ENCODE measurements at places on chromosomes 6 and 20.

DNA sequence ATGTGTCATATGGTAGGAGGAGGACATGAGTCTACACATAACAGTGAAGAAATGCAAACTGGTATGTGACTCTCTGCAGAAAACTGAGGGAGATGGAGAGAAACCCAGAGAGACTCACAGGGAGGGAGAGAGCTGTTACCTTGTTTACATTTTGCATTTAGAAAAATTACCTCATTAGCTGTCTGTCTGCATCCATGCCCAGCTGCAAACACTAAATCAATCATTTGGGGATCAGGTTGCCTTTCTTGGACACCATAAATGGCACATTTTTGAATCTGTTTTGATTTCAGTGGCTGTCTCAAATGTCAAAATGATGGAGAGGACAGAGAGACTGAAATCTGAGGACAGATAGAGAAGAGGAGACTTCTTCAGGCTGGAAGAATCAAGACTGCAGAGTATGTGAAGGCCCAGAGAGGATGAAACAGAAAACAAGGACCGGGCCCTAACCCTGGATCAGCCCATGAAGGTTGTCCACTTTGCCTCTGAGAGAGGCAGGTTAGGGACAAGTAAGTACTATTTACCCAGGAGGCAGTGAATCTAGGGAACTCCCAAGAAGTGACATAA lies 92.2 kb downstream of the UNC5CL start:
- DNase-seq, result no peak

- DNase-seq, result no peak
Measured at GRCh38 chr6:139747154-139747553, 372.7 kb upstream of the CITED2 start.

GRCh38 chr6:150296890-150297289 lies 71.9 kb upstream of the IYD start:
- no peak for DNase-seq

GRCh38 chr6:133899556-133899955 lies 10.6 kb downstream of the TCF21 start:
- DNase-seq, result no peak

- DNase-seq, result no peak
Measured at GRCh38 chr6:14062345-14063029, 55.1 kb upstream of the CD83 start.

DNA sequence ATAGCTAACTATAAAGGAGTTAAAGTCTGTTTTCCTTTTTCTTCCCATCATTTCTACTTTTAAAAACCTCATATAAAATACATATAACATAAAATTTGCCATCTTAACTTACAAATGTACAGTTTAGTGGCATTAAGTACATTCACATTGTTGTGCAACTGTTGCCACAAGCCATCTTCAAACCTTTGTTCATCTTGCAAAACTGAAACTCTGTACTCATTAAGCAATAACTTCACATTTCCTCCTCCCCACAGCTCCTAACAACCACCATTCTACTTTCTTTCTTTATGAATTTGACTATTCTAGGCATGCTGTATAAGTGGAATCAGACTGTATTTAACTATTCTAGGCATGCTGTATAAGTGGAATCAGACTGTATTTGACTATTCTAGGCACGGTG lies 4.5 kb downstream of the CCDC170 start:
- DNase-seq, result no peak

DNA sequence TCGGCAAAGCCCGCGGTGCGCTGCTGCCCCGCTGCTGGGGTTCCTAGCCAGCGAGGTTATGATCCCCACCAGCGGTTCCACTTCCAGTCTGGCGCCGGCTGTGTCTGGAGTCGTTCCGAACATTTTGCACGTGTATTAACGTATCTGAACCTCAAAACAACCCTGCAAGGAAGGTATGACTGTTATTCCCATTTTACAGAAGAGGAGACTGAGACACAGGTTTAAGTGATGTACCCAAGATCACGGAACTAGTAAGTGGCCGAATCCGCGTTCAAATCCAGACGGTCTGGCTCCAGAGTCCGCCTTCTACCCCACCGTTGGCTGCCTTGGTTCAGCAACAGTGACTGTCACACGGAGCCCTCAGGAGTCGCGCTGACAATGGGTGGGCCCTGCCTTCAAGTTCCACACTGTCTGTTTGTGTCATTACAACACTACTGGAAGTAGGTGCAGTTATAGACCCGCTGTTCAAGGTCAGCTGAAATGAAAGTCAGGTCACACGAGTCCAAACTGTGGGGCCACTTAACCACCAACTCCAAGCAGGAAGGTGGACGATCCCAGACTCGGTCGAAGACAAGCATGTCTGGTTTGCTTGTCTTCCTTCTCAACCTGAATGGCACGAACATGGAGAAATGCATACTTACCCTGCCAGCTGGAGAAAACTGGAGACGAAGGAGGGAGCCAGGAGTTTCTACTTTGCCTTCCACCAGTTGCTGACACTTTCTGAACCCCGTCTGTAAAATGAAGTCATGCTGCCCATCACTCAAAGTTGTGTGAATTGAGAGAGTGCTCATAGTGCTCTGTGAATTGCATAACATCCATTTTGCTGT lies 803 bp upstream of the SRXN1 start:
- DNase-seq, result no peak

DNA sequence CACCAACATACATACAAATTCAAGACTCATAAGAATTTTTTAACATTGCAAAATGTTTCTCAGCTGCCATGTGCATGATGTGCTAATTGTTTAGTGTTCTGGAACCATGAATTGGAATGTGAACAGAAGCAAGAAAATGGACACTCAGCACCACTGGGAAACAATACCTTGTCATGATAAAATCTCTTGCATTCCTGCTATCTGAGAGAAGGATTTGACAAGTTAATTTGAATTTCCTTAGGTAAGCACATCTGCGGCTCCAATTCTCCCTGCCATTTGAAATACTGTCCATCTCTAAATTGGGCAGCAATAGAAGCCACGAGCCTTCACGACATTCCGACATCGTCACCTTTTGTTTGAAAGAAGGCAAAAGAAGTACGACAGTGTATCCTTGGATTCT lies 1104.6 kb upstream of the MAP3K7 start:
- no peak for DNase-seq

- DNase-seq, result no peak
Measured at GRCh38 chr6:76752841-76753240, 680.4 kb upstream of the IMPG1 start.

DNA sequence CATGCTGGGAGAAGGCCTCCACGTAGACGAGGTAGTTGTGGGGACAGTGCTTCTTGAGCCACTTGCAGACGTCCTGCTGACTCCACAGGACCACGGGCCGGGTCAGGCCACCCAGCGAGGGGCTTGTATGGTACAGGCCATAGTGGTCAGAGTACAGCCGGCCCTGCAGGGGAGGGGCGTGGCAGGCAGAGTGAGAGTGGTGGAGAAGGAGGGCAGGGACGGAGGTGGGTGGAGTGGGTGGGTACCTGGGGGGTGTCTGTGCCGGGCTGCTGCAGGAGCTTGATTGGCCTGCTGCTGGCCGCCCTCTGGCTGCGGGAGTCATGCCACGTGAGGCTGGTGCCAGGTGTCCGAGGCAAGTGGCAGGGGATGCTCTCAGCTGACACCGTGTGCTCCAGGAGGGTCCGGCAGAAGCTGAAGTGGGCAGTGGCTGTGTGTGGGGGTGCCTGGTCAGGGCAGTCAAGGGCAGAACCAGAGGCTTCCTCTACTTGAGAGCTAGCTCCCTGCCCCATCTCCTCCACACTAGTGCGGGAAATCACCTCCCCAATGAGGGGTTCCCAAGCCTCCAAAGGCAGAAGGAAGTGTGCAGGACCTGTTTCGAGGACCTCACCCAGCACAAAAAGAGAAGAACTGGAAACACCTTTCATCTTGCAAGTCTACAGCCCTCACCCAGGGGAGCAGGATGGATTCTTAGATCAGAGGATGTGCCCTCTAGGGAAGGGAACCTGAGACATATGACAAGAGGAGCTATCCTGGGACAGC lies 2.3 kb downstream of the SAMD10 start:
- no peak for DNase-seq

GRCh38 chr6:22362361-22362760 lies 65.5 kb upstream of the PRL start:
- DNase-seq, result no peak

DNA sequence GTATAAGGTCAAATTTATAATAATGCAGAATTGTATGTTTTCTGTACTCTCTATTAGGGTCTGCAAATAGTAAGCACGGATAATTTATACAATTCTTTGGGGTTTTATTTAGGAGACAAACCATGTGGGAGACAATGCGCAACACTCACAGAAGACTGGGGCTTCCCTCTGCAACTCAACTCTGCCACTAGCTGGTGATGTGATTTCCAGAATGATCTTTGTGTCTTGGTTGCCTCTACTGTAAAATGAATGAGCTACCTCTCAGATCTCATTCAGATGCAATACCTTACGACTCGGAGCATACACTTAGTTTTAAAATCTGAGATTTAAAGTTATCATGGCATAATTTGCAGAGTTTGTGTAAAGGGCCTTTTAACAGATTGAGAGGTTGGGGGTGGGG lies 6.4 kb downstream of the MAN1A1 start:
- no peak for DNase-seq

DNA sequence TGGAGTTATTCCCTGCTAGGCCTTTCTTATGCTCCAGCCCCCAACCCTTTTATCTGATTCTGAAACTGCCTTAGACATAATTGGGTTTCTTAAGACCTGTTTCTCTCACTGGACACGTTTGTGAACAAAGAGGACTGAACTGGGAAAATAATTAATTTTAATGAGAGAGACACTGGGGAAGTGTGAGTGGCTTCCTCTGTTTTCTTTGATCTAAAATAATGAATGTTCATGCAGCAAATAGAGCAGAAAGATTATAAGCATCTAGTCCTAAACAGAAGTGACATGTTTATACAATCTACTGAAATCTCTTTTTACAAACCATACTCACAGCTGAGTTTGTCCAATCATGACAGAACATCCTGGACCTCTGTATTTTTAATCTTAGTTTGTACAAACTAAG lies 157.6 kb downstream of the SH3BGRL2 start:
- DNase-seq, result no peak

DNA sequence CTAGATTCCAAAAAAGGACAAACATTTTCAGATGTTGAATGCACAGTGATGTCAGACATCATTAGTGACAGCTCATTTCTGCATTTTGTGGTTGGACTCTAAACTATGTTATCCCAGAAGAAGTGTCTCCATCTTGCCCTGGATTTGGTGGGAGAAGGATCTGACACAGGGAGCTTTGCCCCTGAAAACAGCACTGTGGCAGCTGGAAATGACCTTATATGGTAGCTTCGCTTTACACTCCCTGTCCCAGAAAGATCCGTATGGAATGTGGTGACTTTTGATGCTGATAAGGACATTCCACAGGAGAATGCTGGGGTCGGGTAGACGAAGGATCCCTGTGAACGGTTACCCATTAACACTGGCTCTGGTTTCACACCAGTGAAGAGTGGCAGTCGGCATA lies 87.2 kb upstream of the EDN1 start:
- DNase-seq, result no peak

DNA sequence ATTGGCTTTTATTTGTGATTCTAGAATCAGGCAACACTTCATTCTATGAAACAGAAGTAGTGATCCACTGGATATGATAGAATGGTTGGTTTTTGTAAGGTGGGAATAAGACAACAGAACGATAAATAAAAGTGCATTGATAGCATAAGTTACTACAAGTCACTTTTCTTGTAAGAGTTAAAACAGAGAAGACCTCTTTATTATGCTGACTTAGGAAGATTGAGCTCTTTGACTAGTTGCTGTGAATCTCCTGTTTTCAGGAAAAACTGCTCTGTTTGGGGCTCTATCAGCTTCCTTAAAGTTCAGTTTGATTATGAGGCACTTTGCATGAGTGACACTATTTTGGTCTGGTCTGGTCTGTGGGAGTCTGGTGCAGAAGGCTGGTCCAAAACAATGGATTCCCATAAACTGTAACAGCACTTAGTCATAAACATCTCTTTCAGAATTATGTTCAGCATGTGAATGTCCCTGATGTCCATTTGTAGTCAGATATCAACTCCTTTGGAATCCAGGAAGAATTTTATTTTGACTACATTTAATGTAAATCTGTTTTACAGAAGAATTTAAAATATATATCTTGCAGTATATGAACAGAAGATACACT lies 35.0 kb upstream of the DSE start:
- no peak for DNase-seq

GRCh38 chr20:2603816-2604505 lies 48.5 kb upstream of the NOP56 start:
- no peak for DNase-seq

DNA sequence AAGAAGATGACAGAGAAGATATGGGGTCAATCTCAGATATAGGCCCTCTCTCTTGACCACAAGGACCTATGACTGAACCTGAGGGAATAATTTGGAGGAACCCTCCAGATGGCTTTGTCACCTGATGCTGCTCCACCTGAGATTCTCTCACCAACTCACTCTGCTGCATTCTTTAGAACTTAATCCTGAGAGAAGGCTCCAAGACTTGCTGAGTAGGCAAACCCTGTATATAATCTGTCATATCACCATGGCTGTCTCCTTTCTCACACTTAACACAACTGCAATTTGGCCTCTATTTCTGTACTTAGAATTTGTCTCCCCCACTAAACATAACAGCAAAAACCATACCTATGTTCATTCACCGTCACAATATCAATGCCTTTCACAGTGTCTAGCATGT lies 172.3 kb downstream of the PKHD1 start:
- DNase-seq, result no peak

DNA sequence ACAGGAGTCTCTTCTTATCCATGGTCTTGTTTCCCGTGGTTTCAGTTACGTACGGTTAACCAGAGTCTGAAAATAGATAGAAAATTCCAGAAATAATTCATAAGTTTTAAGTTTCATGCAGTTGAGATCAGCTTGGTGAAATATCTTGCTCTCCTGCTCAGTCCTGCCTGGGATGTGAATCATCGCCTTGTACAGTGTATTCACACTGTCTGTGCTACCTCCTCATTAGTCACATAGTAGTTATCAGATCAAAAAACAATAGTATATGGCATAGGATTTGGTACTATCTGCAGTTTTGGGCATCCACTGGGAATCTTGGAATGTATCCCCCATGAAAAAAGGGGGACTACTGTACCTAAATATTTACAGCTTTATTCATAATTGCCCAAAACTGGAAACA lies 22.7 kb upstream of the MOCS1 start:
- no peak for DNase-seq

DNA sequence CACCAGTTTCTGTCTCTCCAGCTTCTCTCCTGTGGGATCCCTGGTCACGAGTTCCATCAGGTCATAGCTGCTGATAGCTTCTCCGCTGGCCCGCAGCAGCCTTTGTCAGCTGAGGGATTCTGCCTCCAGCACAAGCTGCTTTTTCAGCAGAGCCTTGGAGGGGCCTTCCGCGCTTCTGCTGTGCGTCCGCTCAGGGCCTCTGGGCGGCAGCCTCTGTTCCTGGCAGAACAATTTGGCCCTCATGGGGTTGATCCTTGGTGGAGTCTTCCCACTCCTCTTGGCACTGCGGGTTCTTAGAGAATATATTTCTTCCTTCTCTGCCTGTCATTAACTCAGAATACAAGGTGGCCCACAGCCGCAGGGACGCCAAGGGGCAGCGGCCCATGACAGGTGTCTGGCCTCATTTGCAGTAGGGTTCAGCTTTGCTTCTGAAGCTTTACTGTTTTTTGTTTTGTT lies 158.8 kb downstream of the DTNBP1 start:
- DNase-seq, result peak; percentile 78

GRCh38 chr6:163984124-163984936 lies 569.8 kb downstream of the QKI start:
- no peak for DNase-seq

Data from left ventricle myocardium inferior (tissue), 1 donor.